ENCODE measurements at places on chromosomes 5 and 9.

GRCh38 chr9:19199012-19199411, 31.5 kb upstream of the DENND4C start:
- DNase-seq = no peak

- no peak for DNase-seq
Observed at GRCh38 chr5:561408-561807, 37.2 kb upstream of the SLC9A3 start.

- no peak for DNase-seq
Observed at GRCh38 chr9:75669721-75670120, 220.8 kb upstream of the PCSK5 start.

- DNase-seq = no peak
Observed at GRCh38 chr5:79590396-79590999, 21.7 kb upstream of the TENT2 start.

GRCh38 chr9:137486545-137487453, 27.7 kb upstream of the NSMF start:
- DNase-seq = peak; percentile 35

DNA sequence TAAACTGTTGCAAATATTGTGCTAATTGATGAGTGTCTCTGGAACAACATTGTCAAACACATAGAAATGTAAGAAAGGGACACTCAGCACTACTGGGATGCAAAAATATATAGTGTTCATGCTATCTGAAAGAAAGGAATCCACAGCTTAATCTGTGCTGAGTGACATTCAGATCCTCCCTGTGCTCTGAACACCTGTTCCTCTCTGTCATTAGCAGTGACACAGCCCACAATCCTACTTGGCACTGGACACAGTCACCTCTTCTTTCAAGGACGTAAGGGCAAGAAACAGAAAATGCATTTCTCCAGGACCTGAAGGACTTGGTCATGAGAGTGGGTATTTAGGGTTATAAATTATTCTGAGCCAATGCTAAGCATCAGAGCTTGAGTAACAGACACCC, 121.4 kb upstream of the SV2C start:
- DNase-seq = no peak

DNA sequence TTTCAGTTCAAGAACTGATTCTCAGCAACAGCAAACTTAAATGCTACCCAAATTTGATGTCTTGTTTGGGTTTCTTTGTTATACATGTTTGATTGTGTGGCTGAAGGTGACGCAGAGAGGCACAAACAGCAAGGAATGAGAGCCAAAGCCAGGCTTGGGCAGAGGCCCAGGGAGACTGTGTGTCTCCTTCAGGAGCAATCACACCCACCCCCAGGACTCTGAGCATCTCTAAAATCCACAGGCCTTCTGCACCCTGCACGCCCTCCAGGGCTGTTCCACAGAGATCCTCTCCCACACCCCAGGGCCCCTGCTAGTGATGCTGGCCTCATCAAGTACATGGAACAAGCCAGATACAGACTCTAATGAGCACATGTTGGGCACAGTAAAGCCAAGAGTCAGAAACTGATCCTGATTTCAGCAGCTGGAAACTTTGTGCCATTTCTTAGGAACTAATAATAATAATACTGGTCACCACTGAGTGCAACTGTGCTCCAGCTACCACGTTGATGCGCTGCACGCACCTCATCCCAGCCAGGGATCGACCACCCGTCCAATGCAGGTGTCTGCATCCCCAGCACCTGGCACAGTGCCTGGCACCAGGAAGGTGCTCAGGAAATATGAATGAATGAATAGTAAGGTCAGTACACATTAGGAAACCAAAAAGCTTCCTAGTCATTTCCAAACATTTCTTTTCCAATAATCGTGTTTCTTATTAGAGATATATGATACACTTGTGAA, 54.6 kb upstream of the TCF7 start:
- no peak for DNase-seq

GRCh38 chr9:115673599-115673998, 480.0 kb upstream of the PAPPA start:
- no peak for DNase-seq

DNA sequence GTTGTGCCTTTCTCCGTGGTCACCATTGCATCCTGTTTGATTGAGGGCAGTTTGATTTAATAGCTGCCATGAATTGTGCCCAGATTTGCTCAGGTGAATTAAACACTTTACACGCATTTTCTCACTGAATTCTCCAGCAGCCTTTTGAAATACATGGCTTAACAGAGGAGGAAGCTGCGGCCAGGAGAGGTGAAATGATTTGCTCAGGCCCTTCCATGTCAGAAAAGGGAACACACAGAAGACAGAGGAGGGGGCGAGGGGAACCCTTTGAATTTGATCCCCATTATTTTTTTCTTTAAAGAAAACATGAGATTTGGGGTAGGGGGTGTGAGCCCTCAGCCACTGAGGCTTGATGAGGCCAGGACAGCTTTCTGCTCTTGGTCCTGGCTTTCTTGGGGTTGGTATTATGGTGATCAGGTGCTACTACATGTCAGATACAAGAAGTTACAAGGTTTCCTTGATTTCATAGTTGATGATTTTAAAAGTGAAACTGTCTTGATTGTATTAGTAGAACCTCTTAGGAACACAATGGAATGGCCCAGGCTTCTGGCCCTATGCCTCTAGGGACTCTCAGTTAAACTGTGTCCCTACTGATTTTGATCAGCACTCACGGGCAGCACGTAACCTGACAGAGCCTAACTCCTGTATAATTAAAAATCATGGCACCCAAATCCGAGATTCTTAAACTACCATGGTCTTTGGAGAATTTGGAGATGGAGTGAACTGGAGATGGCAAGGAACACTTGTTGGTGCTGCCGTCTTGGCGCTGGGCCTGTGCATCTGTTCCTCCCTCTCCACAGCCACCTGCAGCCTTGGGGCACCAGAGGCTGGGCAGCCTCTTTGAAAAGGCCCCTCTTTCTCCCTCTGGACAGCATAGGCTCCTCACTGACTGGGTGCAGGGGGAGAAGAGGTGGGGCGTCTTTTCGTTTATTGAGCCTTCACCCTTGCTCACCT, 107.9 kb downstream of the TRIO start:
- DNase-seq = no peak

GRCh38 chr5:35324201-35324600, 93.9 kb upstream of the PRLR start:
- DNase-seq = no peak

DNA sequence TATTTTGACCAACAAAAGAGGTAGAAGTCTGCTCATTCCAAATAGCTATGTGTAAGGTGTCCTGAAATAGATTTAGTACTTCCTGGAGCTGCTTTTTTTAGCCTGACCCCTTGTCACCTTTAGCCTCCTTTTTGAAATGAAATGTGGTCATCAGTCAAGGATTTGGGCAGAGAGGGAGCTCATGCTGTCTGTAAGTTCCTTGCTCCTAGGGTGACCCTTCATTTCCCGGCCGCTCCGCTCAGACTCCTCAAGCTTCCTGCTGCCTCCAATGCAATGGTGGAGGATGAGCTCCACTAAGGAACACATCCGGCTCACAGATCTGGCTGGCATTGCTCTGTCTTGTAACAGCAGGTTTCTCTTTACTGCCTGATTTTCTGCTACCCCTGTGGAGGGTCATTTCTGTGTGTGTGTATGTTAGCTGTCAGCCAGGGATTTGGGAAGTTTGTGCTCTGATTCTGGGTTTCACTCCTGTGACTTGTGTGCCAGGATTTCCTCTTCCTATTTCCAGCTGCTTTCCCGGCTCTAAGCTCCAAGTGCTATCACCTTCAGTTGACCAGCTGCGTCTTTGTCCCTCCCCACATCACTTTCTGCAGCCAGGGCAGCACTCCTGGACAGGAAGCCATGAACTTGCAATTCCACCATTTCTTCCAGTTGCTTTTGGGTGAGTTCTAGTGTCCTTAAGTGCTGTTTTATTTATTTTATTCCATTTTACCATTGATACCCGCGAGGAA, 265.9 kb downstream of the ICE1 start:
- DNase-seq = no peak

- peak; percentile 70 for DNase-seq
Observed at GRCh38 chr5:138967791-138968448, 92.8 kb upstream of the LRRTM2 start.

GRCh38 chr5:58315794-58316193, 144.1 kb downstream of the PLK2 start:
- no peak for DNase-seq

DNA sequence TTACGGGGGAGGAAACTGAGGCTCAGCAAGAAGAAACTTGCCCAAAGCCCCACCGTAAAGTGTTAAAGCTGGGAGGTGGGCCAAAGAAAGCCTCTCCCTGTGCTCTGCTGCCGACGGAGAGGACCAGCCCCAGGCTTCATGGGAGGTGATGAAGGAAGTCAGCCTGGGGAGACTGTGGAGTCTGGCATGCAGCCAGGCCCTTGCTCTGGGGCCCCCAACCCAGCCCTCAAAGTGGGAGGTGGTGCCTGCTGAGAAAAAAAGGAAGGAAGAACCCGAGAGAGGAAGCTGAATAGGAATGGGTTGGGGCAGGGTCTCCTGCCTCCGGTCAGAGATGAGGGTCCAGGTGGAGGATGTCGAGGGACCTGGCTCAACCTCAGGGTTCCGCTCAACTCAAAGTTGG, 3.8 kb downstream of the RNF44 start:
- DNase-seq = no peak

- DNase-seq = no peak
Observed at GRCh38 chr5:178432421-178433272, 157.5 kb downstream of the COL23A1 start.

GRCh38 chr5:124996023-124996763, 249.8 kb upstream of the ZNF608 start:
- DNase-seq = no peak

- peak; percentile 24 for DNase-seq
Observed at GRCh38 chr5:8340739-8341344, 471.9 kb downstream of the MTRR start.

GRCh38 chr5:18299166-18299565, 664.9 kb downstream of the TAF11L14 start:
- DNase-seq = no peak

GRCh38 chr5:149887622-149888183, 56.9 kb downstream of the PDE6A start:
- DNase-seq = no peak

DNA sequence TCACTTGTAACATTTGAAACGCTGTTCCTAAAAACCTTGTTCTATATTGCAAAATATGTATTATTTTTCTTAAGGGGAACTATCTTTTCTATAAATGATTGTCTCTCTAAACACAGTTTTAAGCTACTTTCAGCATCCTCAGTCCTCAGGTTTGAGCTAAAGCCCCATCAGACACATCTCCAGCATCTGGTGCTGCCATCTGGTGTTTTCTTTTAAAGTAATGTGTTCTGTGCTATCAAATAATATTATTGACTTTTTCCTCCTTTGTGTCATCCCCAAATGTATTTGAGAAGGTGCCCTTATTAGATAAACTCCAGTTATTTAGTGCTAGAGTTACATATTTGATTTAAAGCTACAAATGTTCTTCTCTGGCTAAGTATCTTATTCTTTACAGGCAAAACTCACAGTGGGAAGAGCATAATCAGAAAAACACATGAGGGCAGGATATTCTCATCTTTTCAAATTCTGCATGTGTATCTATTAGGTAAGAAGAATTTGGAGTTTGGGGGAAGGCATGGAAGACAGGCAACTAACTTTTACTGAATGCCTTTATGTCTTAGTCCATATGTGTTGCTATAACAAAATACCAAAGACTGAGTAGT, 27.5 kb downstream of the ZNF474 start:
- DNase-seq = peak; percentile 27

DNA sequence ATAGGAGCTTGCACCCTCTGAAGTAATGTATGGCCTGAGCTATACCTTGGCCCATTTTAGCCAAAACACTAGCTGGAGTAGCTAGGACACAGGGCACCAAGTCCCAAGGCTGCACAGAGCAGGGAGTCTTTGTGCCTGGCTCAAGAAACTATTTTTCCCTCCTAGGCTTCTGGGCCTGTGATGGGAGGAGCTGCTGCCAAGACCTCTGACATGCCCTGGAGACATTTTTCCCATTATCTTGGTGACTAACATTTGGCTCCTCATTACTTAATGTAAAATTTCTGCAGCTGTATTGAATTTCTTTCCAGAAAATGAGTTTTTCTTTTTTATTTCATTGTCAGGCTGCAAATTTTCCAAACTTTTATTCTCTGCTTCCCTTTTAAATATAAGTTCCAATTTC, 1099.2 kb downstream of the CDH18 start:
- DNase-seq = no peak

- DNase-seq = no peak
Observed at GRCh38 chr5:109907189-109907588, 217.5 kb downstream of the MAN2A1 start.

GRCh38 chr9:138063033-138063432, 185.5 kb downstream of the CACNA1B start:
- no peak for DNase-seq

- DNase-seq = no peak
Observed at GRCh38 chr5:171205375-171205774, 103.7 kb upstream of the TLX3 start.

GRCh38 chr5:152144030-152144429, 219.4 kb upstream of the GLRA1 start:
- DNase-seq = no peak

- no peak for DNase-seq
Observed at GRCh38 chr9:114097613-114098020, 1.5 kb downstream of the KIF12 start.

DNA sequence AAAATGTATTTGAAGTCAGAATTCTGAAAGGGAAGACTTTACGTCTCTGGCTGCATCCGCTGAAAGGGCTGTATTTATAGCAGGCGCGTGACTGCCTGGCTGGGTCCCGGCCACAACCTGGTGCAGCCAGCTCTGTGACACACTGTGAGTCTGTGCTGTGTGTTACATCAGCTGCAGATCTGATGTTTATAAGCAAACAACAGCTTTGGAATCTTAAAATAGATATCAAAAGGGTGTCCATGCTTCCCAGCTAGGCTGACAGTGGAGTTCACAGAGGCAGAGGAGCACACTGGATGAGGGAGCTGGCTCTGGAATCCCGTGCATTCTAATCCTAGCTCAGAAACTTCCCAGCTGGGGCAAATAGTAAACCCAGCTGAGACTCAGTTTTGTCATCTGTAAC, 433.4 kb upstream of the BRINP1 start:
- peak; percentile 54 for DNase-seq

GRCh38 chr5:72687288-72687687, 129.2 kb upstream of the TNPO1 start:
- DNase-seq = no peak

DNA sequence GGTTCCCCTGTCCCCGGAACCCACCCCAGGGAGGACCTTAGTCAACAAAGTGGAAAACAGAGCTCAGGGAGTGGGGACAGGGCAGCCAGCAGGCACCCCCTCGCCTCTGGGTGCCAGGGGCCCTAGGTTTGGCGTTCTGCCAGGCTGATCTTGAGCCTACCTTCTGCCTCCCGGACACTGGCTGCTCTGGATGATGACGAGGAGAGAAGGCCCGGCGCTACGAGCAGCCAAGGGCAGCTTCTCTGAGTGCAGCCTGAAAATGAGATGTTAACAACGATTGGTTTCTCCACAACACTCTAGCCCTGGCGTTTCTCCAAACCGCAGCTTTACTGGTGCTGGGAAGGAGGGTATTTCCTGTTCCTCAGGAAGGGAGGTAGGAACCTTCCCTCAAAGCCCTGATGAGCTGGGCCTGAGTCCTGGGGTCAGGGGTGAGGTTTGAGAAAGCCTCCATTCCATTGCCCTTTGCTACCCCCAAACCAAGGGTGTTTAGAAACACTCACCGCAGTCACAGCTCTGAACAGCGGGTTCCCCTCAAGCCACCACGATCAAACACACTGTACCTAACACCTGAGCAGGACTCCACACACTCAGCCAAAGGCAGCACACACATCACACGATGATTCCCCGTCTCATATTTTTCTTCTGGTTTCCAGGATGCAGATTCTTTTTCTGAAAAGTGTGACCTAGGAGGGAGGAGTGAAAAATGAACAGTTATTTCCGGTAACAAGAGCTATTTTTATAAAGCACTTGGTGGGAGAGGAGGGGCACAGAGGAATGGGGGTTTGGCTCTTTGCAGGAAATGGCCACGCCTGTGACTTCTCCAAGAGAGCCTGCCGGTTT, at the start of gene STING1:
Gene STING1, minus strand, starts transcription at position 709 of the 840 bp plus-strand sequence. CDS start 1,054 bp downstream, outside the sequence.
- DNase-seq = peak; percentile 94
